ENCODE measurements at places on chromosomes 16 and 17.

DNA sequence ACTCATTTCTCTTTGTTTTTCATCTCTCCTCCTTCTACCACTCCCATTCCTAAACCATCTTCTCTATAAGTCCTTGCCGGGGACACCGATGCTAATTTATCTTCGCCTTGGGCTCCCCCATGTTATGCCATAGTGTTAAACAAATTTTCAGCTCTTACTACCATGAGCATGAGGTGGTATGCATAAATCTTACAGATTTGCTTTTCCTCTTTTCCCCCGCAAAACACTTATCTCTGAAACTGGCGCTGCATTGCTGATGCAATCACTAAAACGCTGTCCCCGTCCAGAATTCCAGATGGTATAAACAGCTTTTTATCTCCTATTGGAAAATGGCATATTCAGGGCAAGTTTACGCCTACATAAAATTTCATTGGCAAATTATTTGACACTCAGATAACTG, 673.6 kb upstream of the CDH8 start:
- DNase-seq = no peak

- DNase-seq = no peak
Measured at GRCh38 chr17:47948706-47949196, 7.4 kb downstream of the PNPO start.

GRCh38 chr16:70478912-70479341, 24.5 kb downstream of the FCSK start:
- no peak for DNase-seq

DNA sequence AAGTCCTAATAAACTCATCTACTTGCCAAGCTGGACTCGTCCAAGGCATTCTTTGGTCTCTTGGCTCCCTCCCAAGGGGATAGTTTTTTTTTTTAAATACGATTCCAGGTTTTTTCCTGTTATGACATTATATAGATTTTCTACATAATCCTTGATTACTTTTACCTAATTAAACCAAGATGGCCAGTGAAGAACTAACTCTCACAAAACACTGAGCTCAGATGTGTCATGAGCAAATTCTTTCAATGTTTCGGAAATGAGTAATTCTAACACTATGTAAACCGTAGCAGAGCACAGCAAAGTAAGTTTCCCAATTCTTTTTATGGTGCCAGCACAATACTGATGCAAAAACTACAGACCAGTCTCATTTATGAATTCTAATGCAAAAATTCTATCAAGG, 1.8 kb downstream of the ZNF23 start:
- DNase-seq = no peak

DNA sequence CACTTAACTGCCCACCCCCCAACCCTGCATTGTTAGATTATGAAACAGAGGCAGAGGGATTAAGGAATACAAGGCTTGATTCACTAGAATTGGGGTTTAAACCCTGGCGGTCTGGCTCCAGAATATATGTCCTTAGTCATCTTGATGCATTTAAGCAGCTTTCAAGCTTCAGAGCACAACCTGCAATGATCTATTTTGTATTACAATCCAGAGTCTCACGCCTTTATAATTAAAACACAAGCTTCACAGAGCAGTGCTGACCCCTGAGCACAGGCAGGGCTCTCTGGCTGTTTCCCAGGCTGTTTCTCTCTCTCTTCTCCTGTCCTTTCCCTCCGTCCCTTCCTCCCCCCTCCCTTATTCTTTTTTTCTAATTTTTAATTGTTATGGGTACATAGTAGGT, 209.1 kb downstream of the SPECC1 start:
- no peak for DNase-seq

DNA sequence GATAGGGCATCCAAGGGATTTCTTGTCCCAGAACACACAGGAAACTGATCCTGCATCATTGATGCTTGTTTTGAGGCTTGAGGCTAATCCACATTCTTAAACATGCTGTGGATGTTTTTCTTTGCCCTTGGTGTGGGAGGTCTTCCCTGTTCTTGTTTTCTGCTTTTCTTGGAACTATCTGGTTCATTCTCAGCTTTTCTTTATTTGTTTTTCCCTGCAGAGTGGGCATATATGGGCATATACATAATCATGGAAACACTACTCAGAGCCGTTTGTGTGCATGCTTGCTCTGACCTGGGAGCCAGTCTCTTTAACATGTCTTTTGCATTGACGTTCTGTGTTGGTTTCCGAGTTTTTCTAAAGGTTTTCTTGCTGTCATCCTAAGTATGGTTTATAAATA, 300.0 kb downstream of the SNX29 start:
- no peak for DNase-seq

GRCh38 chr17:77677630-77678029, 280.9 kb upstream of the TNRC6C start:
- no peak for DNase-seq

DNA sequence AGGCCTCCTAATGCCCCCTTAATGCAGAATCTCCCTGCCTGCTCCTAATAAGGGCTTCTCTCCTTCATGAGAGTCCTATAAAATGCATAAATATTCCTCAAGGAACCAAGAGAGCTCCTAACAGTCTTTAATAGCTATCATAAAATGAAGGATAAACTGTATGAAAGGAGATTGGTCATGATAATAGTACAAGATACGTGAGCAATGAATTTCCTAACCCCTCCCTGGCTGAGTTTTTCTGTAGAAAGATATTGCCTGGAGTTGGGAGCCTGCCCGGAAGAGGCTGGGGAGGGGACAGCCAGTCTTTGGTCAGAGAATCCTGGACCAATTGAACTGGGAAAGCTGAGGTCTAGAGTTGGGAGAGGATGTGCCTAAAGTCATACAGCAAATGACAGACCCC, 321.9 kb upstream of the CDH5 start:
- DNase-seq = no peak

- DNase-seq = peak; percentile 94
Measured at GRCh38 chr17:41519501-41520224, 973 bp upstream of the KRT15 start.

DNA sequence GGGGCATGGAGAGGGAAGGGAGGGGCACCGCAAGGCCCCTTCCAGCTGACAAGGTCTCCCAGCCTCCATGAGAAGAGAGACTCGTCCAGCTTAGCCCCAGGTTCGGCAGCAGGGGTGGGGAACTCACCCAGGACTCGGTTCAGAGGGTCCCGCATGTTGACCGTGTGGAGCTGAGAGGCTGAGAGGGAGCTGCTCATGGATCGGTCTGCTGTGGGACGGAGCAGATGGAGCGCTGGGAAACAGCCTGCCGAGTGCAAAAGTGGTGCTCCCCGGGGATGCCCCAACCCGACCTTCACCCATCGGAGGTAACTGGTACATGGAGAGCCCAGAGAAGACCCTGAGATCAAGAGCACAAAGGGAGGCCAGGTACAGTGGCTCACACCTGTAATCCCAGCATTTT, 4.9 kb downstream of the CSF3 start:
- no peak for DNase-seq

DNA sequence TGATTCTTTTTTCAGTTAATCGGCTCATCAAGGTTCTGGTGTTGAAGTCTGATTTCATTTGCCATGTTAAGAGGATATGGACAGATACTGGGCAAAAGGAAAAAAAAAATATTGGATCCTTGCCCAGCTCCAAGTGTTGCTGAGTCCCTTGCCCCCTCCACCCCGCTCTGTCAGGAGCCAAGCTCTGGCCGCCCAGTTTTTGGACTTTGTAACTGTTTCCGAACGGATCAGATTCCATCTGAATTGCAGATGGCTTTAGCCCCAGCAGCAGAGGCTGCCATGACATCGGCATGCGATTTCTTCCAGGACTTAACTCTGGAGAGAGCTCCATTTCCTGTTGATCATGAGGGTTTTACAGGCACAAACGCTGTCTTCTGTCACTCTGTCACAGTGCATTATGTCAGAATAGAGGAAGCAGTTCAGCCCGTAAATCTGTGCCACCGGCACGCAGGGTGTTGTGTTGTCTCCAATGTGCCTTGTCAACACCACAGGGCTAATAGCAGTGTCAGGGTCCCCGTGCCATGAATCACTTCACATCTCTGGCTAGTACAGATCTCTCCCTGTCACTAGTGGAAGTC, 615.6 kb downstream of the MAF start:
- DNase-seq = no peak

DNA sequence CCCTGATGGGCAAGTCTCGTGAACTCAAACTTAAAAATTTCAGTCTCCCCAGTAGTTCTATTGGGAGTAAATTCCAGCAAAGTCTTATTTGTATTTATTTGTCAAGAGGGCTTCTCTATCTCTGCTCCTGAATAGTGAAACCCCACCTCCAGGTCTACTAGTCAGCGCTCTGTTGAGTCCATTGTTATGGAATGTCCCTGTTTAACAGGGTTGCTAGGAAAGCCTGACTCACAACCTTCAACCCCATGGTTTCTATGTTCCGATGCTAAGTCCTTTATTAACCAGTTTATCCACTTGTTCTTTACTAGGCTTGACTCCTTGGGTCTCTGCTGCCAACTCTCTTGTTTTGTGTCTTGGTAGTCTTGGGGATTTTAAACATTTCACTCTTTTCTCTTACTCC, 250.7 kb upstream of the MYOCD start:
- no peak for DNase-seq

GRCh38 chr16:86604436-86605193, 26.3 kb downstream of the FOXL1 start:
- no peak for DNase-seq

DNA sequence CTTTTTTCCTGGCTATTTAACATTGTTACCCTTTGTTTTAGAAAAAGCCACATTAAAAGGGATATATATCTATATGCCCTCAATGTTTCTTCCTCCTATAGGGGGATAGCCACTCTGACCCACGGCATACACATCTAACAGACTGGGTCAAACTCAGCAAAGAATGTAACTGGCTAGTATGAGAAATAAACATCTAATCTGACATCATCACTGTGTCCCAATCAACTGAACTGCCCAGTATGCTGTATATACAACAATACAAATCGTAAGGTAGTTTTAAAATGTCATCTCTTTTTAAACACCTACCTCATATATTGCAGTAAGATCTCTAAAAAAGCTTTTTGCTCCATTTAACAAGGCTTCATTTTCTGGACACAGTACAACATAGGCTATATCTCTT, 39.9 kb upstream of the INTS2 start:
- no peak for DNase-seq

GRCh38 chr16:47366228-47366627, 94.6 kb downstream of the ITFG1 start:
- DNase-seq = no peak

GRCh38 chr16:8168016-8168415, 422.3 kb downstream of the TMEM114 start:
- DNase-seq = no peak

GRCh38 chr17:52606098-52606497, 447.6 kb upstream of the CA10 start:
- no peak for DNase-seq

- DNase-seq = no peak
Measured at GRCh38 chr16:8962393-8963009, 1.2 kb downstream of the USP7 start.

DNA sequence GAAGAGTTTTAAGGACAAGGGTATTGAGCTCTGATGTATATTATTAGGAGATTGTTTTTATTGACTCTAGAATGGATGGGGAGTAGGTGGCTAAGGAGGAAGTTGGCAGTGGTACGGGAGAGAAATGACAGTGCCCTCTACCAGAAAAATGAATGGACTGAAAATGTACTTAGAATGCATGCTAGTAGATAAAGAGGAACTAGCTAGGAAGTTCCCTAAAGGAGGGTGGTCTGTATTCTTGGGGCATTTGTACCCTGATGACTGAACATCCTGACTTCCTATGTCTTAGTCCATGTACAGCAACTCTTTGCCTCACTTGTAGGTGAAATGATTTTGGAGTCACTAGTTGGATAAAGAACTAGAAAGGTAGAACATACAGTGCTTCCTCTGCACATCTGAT, 581.5 kb upstream of the RBFOX1 start:
- no peak for DNase-seq

DNA sequence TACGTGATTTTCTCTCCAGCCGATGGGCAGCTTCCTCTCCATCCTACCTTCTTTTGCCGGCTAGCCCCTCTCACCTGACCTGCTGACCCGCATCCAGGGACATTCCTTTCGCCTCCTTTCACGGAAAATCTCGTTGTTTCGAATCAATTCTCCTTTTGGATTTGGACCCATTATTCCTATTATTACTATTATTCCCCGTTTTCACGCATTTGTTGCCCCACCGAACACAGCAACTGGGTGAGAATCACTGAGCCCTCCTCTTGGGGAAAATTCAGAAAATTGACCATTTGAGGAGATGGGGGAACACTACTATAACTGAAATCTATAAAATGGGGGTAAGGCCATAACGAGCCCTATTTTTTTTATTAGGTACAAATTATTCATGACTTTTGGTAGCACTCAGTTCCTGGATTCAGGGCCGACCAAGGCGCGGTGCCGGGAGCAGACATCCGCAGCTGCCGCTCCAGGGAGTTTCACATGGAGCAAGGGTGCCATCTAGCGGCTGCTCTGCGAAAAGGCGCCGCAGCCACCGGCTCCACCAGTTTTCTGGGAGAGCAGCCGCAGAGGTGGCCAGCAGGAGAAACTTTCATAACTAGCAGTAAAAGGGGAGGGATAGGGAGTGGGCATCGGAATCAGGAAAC, 3.3 kb upstream of the HOXB8 start:
- DNase-seq = peak; percentile 84

- DNase-seq = no peak
Measured at GRCh38 chr17:16465861-16466338, 26.1 kb downstream of the LRRC75A start.

DNA sequence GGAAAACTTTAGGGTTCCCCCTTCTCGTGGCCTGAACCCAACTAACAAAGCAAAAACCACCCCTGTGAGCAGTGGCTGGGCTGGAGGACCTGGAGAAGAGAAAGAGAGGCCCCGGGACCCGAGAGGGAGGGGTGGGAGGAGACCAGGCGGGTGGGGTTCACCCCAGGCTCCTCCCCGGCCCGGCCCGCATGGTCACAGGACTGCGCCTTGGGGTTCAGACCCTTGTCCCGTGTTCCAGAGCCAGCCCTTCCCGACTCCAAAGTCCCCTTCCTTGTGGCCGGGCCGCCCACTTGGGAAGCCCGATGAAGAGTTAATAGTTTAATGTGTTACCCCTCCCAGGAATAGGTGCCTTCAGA, 852 bp downstream of the MARVELD3 start:
- no peak for DNase-seq

GRCh38 chr16:63629272-63629671, 1492.6 kb downstream of the CDH11 start:
- DNase-seq = no peak

DNA sequence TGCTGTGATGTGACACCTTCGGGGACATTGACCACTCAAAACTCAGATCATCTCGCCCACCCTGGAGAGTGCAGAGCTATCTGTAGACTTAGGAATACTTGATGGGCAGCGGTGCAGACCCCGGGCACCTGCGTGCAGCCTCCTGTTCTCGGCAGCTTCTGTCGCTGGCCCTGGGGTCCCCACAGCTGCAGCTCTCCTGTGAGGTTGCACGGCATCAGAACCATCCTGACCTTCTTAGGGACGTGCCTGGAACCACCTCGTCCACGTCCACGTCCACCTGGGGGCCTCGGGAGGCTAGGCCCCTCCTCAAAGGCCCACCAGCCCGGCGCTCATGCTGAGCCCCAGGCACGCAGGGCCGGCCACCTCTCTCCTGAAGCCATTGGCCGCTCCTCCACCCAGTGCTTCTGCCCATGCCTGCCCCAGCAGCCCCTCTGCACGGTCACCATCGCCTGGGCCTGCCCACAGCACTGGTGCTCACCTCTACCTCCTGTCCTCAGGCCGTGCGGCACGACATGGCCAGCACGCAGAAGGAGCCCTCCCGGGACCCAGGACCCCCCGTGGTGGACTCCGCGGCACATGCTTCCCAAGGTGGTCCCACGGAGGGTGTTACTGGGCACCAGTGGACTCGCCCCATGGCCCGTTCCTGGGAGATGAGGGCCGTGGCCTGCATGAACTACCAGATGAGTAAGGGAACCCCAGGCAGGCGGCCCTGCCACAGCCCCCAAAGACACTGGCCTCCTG, 2.3 kb upstream of the WFIKKN1 start:
- no peak for DNase-seq

- DNase-seq = no peak
Measured at GRCh38 chr16:88938777-88939244, 38.2 kb downstream of the CBFA2T3 start.

All from NCI-H2081 (cell line).